ENCODE measurements at places on chromosomes 5 and 9.

GRCh38 chr9:84953797-84954705 is 284.5 kb downstream of the NTRK2 start:
- DNase-seq: no peak

DNA sequence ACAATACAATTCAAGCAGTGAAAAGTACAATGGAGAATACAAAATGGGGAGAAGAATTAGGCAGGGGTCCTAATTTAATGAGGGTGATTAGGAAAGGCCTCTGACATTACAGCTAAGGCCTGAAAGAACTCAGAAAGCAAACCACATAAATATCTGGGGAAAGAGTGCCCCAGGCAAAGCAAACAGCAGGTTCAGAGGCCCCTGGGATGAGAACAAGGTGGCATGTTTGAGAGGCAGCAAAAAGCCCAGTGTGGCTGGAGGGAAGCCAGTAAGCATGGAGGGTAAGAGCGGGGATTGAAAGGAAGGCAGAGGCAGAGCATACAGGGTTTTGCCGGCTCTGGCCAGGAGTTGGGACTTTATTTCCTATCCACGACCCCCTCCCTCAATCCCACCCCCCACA is 33.4 kb upstream of the VDAC1 start:
- DNase-seq: no peak

GRCh38 chr5:1171340-1171941 is 30.0 kb upstream of the SLC6A19 start:
- DNase-seq: no peak

DNA sequence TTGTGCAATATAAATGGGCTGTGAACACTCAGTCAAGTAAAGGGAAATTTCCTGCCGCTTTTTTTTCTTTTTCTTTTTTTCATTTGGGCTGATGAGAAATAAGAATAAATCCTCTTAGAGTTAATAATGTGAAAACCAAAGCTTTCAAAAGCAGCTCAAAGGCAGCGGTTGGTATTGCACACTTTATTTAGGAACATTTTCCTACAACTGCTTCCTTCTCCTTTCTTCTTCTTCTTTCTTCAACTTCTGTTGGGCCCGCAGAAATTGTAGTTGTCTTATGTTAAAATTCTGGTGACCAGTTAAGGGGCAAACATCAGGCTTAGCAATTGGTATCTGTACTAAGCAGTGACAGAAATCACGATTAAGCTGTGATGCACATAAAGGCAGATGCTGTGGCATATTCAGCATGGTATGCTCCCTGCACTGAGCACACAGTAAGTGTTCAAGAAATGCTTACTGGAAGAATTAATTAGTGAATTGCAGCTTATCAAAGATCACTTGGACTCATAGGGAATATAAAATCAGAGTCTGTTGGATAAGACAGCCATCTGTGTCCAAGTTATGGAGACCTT is 85.4 kb downstream of the ANKRD55 start:
- no peak for DNase-seq

GRCh38 chr9:132748450-132748849 is 78.2 kb downstream of the GTF3C4 start:
- DNase-seq: no peak

DNA sequence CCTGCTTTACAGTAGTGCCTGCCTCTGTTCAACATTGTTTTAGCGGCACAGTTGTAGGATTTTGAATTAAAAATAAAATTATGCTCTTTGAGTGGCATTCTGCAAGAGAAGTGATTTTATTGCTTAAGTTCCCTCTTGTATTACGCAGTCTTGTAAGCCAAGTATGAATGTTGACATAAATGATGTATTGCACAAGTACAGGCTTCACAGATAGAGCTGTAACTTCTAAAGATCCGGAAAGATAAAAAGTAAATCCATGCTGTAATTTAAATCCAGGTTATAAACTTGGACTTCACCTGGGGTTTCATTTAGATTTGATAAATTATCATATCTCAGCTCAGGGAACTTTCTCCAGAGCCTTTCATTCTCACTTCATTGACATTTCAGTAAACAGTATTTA is 1114.7 kb downstream of the PTPRD start:
- no peak for DNase-seq

- DNase-seq: no peak
Measured at GRCh38 chr9:89562186-89562814, 42.5 kb upstream of the GADD45G start.

DNA sequence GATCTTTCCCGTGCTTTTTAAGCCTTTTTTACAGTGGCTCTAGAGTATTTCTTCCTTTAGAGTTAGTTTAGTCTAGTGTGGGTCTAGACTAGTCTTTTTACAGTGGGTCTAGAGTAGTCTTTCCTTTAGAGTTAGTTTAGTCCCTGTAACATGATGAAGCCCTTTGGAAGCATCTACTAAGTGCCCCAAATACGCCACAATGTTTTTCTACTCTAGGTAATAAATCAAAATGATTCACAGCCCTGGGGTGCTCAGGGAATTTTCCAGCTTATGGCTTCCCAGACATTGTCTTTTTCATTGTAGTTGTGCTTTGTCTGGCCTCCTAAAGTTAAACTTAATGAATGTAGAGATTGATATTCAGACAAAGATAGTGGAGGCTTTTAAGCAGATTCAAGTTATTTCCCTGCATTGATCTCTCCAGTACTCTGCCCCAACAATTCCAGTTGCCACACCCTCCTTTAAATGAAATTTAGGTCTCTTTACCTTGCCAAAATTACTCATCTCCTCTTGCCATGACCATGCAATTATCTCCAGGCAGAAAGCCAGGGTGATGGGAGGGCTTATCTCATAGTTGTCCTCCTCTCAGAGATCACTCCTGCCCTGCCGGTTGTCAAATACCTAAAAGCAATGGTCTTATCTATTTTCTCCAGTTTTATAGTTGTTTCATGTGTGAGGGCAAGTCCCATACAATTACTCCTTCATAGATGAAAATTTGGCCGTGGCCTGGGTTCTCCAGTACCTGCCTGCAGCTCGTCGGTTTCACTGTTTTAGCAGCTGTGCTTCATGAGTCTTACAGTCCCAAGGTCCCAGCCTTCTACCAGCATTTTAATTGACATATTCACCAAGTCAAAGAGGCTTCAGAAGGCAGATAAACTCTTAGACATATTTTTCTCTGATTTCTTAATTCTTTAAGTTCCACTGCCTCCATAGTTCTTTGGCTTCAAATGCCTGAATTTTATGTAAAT is 794.0 kb upstream of the COX7C start:
- DNase-seq: no peak

- no peak for DNase-seq
Measured at GRCh38 chr5:135386096-135386495, 12.9 kb downstream of the MACROH2A1 start.

DNA sequence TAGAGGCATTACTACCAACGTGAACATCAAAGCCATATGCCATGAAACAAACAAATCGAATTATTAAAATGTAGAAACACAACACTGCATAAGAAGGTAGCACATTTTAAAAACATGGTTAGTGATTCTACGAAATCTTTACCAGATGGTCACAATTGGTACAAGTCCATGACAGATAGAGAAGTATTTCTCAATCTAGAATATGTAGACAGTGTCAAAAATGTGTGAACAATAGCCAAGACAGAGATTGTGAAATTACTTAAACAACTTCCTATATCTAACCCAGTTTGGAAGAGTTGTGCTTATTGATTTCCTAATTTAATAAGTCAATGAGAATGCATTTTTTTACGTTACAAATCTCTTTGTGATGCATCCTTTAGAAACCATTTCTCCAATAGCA is 1121.6 kb downstream of the MAT2B start:
- DNase-seq: no peak

GRCh38 chr9:33124751-33125381 is 42.3 kb downstream of the B4GALT1 start:
- DNase-seq: no peak

DNA sequence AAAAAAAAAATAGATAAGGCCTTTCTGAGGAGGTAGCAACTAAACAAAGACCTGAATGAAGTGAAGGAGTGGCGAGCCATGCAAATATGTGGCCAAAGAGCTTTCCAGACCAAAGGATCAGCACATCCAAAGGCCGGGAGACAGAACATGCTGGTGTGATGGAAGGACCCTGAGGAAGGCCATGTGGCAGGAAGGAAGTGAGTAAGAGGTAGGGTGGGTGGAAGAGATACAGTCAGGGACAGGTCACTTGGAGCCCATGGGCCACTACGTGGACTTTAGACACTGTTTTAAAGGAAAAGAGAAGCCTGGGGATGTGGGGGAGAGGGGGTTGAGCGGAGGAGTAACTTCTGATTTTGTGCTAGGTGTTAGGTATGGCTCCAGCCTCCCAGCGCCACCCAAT is 31.3 kb downstream of the SPRY4 start:
- DNase-seq: no peak

GRCh38 chr9:134852906-134853654 is 27.5 kb upstream of the FCN2 start:
- DNase-seq: no peak

- DNase-seq: no peak
Measured at GRCh38 chr5:135446206-135446605, 942 bp downstream of the DCANP1 start.

GRCh38 chr9:85030316-85030715 is 360.8 kb downstream of the NTRK2 start:
- DNase-seq: no peak

- DNase-seq: no peak
Measured at GRCh38 chr9:98438666-98439065, 183.2 kb upstream of the TBC1D2 start.

DNA sequence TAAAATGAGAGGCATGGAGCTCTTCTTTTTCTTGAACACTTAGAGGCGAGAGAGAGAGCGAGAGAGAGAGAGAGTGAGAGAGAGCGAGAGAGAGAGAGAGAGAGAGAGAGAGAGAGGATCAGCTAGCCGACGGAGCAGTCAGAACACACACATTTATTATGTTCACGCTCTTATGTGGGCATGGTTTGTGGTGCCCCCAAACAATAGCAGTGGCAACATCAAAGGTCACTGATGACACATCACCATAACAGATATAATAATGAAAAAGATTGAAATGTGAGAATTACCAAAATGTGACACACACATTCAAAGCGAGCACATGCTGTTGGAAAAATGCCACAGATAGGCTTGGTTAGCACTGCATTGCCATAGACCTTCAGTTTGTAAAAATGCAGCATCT is 116.1 kb downstream of the KDM4C start:
- no peak for DNase-seq

DNA sequence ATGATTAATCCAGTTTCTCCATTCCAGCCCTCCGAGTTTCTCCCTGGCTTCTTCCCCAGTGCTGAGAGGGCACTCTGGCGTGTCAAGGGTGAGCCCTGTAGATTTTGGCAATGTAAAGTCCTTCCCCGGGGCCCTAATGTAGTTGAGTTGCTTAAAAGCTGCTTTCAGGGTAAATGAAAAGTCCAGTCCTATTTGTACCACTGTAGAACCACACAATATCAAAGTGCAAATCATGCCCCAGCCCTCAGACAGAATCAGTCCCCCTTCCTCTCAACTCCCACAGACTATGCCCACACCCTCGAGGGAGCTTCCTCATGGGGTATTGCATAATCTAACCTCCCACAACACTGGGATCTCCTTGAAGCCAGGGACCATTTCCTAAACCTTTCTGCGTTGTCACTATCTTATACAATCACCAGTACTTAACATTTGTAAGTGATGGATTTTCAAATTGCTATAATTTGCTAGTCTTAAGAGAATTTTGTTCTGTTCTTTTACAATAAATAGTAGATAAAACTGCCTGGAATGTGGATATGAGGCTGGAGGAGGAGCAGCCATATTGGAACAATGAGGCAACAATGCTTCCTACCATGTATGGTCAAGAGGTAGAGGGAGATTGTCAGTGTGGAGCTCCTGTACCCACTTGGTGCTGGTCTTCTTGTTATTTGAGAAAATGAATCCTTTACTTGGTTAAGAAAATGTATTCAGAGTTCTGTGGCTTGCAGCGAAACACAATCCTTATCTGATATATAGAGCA is 34.4 kb downstream of the ZNF366 start:
- DNase-seq: no peak

DNA sequence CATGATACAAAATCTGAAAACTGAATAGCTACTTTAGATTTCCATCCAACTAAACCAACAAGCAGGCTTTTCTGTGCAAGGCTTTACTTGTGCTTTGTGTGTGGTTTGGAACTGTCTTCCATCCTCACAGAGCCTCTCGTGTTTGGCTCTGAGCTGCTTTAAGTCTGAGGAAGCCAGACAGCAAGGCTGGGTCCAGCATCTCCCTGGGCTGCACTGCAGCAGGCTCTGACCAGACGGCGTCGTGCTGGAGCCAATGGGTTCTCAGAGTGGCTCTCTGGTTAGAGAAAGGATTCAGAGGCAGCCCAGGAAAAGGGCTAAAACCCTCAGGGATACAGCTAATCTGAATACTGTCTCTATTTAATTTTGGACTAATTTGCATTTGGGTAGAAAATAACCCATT is 207.9 kb upstream of the EFNA5 start:
- no peak for DNase-seq

GRCh38 chr9:93600504-93600903 is 24.1 kb downstream of the PHF2 start:
- DNase-seq: no peak

DNA sequence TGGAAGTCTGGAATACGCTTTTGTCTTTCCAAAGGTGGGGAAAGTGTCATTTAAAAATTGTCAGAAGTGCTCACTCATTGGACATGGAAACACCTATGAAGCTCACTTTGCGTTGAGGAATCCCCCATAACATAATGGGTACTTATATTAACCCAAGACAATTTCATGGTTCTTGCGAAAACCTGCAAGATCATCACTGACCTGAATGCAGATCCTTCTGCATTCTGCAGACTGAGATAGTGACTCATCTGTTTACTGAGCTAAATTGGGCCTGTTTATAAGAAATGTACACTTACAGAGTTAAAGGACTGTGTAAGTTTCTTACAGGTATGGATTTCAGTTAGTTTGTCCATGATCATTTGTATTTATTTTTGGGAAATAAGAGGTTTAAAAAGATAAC is 153.0 kb downstream of the HMHB1 start:
- DNase-seq: no peak

DNA sequence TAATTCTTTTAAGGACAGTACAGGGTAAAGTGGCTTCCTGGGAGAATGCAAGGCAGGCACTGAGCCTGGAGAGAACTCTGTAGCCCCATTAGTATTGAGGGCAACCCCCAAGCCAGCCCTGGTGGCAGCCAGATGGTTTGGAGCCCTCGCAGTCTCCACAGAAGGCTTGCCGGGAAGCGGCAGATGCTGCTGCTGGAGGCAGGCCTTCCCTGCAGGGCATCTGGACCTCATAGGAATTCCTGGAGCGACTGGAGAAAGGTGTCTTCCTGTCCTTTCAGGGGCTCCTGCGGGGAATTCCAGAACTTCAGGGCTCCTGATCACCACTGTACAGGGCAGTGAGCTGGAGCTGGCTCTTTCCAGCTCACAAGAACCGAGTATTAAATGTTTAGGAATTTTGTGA is 167.5 kb downstream of the INSYN2B start:
- no peak for DNase-seq

DNA sequence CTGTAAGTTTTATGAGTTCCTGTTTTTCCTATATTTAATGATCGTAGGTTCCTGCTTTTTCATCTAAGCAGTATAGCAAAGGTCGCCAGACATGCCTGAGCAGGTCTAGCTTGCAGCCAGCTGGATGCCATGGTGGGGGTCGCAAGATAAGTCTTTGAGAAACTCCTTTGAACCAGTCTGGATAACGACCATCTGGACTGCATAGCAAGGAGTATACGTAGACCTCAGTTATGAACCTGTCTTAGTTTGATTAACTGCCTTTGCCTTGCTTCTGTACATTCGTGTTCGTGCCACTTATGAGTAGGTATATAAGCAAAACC is 8.4 kb upstream of the SPATA31E1 start:
- DNase-seq: no peak

GRCh38 chr9:61667559-61668121 is 477.8 kb downstream of the SPATA31A7 start:
- DNase-seq: no peak

- no peak for DNase-seq
Measured at GRCh38 chr9:113993838-113994540, 84.1 kb downstream of the AMBP start.
